ENCODE measurements at places on chromosomes 4 and X. TPM values are rescaled to one million over a fixed set of nuclear protein-coding genes. Genes with fewer than 3 reads are reported as not detected.

DNA sequence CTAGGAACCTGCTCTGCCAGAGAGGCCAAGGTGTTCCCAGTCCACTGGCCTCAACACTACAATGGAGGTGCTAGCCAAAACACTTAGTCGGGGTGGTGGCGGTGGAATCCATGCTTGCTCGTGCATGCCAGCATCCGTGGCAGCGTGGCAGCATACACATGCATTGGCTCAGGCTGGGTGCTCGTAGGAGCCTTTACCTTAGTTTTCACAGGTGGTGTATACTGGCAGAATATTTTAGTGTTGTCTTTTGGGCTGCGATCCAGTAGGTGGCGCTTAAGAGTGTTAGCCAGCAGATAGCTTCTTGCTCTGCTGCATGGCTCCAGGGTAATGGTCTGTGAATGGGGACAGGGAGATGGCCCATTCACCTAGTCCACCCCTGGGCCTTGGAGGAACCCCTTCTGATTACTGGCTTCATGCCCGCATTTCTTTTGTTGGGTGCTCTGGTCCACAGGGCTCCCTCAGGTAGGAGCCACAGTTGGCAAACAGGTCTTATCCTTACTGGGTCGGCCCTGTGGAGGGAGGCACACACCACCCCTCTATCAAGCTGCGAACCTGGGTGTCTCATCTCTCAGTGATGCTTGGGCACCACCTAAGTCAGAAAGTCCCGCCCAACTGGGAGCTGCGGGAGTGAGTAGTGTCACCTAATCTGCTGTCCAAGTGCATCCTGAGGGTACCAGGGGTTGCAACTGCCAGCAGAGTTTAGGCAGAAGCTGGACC, 40.0 kb downstream of the RIPPLY1 start:
- DNase-seq: no peak

The MAGEE2 gene
- total RNA-seq: not detected

- DNase-seq: no peak
These were observed 337.5 kb downstream of the GRIA2 start for GRCh38 chr4:157558016-157558415.

GRCh38 chr4:153643406-153644383, 40.4 kb upstream of the TLR2 start:
- DNase-seq: no peak

DNA sequence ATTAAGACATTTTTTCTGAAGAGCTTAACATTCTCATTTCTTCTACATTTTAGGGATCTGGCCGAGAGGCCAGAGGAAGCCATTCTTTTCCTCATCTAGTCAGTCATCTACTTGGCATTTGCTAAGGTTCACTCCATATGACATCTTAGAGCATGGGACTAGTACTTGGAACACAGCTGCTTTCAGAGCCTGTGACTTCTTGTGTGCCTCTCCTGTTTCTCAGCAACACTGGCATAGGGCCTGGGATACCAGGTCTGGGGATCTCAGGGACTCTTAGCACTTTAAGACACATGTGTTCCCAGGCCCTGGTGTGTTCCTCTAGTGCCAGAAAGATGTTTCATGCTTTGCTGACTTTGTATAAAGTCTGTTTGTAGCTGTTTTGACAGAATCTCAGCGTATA, 7.3 kb downstream of the PLP1 start:
- no peak for DNase-seq

Data from chondrocyte (in vitro differentiated cells).